ENCODE measurements at places on chromosomes 7 and 10. TPM values are rescaled to one million over a fixed set of nuclear protein-coding genes. Genes with fewer than 3 reads are reported as not detected.

TRA2A gene
- total RNA-seq: 98.6 TPM

TBL2 gene
- total RNA-seq: 48.2 TPM

HTR5A gene
- total RNA-seq: not detected

SPDYE8 gene
- total RNA-seq: not detected

SLC39A12 gene
- total RNA-seq: not detected

BRI3 gene
- total RNA-seq: 68.3 TPM

OR2A42 gene
- not detected for total RNA-seq

TMEM176A gene
- not detected for total RNA-seq

INSYN2A gene
- not detected for total RNA-seq

LIPM gene
- not detected for total RNA-seq

AKR1D1 gene
- total RNA-seq: not detected

DNA sequence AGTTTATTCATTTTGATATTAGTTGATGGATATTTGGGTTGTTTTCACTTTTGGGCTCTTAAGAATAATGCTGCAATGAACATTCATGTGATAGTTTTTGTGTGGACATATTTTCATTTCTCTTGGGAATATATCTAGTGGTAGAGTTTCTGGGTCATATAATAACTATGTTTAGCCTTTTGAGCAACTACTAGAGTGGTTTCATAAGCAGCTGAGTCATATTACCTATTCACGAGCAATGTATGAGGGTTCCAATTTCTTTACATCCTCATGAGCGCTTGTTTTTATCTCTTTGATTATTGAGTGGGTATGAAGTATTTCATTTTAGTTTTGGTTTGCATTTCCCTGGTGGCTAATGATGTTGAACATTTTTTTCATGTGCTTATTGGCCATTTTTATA lies 182.6 kb downstream of the PON1 start:
- DNase-seq: no peak

DNA sequence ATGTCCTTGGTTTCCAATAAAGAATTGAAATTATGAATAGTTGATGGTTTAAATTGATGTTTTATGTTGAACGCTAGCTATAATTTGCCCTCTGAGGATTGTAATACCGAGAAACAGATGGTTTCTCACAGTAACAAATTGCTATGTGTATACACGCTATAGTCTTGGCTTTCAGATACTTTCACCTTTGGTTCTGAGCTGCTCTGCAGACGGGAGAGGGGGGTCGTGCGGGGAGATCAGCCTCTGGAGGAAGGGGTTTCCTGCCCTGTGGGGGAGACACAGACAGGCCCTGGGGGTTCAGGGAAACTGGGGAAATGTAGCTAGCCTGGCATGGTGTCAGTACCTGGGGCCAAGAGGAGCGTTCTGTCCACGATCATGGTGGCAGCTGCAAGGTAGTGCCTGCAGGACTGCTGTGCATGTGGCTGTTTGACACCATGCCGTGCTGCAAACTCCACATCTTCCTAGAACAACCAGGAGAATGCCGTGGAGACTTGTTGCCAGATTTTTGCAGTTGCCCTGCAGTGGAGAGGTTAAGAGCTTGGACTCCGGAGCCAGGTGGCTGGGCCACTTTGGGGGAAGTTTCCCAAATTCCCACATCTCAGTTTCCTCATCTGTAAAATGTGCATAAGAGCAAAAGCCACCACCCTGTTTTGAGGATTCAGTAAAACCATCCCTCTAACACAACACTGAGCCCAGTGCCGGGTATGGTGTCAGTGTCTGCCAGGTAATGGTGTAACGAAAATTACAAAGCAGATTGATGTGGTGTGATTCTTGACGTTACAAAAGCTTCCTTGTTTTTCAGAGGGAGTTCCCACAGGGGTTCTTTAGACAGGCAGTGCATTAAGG lies 167.9 kb downstream of the CUX1 start:
- DNase-seq: no peak

DNA sequence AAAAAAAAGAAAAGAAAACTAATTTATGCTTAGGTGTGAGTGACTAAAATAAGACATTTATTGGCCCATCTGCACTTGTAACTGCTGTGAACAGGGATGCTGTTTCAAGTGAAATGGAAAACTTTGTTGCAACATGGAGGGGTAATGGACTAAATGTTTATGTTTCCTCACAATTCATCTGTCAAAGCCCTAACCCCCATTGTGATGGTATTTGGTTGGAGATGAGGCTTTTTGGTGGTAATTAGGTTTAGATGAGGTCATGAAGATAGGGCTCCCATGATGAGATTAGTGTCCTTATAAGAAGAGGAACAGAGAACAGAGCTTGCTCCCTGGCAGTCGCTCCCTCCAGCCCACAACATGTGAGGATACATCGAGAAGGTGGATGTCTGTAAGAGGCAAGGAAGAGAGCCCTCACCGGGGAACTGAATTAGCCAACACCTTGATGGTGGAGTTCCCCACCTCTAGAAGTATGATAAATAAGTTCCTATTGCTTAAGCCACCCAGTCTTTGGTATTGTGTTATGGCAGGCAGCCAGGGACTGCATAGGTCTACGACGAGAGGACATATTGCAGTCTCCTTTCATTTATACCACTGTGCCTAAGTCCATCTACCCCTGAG lies 28.6 kb upstream of the VCL start:
- DNase-seq: no peak

GRCh38 chr7:102890292-102890970 lies 22.4 kb upstream of the LRRC17 start:
- DNase-seq: no peak

DNA sequence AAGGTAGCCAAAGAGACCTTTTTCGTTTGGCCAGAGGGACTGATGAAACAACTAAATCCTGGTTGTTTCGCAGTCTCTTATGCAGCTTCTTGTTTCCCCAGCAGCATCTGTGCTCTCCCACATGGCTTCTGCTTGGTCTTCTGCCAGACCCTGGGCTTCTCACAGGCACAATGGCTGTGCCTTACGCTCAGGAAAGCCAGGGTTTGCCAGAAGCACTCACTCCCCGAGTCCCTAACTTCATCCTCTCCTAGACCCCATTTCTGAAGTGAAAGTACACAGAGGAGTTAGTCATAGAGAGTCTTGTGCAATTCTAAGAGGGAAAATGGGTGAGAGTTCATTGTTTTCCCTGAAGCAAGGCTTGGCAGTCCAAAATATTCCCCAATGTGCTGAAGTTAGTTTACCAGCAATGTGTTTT lies 121.7 kb downstream of the EVX1 start:
- DNase-seq: no peak

GRCh38 chr7:152959610-152960009 lies 200.1 kb downstream of the ACTR3B start:
- DNase-seq: no peak

GRCh38 chr7:98669329-98670000 lies 52.4 kb downstream of the NPTX2 start:
- no peak for DNase-seq

DNA sequence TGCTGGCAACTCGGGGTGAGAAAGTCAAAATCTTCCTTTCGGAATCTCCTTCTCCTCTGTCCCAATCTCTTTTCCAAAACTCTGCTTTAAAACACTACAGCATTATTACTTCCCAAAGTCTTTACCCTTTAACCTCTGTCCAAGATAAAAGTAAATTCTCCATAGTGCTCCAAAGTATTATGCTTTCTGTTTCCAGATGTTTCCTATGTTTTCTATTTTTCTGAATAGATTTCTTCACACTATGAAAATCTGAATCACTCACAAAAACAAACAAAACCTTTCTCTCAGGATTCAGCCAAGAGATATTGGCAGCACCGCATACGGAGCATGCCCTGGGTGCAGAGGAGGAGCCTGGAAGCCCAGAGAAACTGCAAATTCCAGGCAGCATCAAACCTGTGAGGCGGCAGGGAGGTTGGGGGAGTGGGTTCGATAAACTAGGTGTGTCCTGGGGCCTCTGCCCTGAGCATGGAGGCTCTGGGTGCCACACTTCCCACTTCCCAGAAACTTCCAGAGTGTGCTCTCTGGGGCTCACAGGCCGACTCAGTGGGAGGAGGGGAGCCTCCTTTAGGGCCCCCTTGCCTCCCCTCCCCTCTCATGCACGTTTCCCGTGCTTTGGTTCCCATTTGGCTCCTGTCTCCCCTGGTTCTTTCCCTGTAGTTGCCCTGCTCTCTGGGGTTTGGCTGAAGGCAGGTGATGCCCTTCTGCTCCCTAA lies 35.6 kb downstream of the VIPR2 start:
- no peak for DNase-seq

DNA sequence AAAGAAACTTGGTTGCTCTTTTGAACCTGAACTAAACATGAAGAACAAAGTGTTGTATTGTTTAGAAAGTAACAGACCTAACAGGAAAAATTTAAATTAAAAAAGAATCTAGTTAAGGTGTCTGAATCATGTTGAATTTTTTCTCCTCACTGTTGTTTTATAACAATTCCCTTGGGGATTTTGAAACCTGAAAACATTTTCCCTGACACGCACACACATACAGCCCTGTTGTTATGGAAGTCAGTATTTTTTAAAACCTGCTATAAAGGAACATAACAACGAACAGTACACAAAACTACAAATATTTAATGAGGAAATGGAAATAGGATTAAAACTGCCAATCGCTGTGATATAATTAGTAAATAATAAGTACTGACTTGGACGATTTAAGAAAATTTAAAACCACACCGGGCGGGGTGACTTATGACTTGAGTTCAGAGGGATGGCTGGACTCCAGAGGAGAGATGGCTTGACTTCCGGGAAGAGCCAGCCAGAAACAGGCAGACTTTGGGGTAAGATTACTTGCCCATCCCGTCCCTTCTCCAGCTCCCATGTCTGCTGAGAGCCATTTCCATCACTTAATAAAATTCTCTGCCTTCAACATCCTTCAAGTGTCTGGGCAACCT lies 16.2 kb upstream of the SPOCK2 start:
- DNase-seq: no peak

- DNase-seq: no peak
Measured at GRCh38 chr10:89651205-89651915, 6.3 kb upstream of the PANK1 start.

GRCh38 chr10:110723224-110723891 lies 79.2 kb downstream of the RBM20 start:
- DNase-seq: no peak

GRCh38 chr10:47400251-47400650 lies 16.2 kb upstream of the ZNF488 start:
- DNase-seq: no peak

GRCh38 chr7:140212100-140212881 lies 35.5 kb upstream of the KDM7A start:
- DNase-seq: peak; percentile 54

- DNase-seq: no peak
Measured at GRCh38 chr7:98321301-98321700, 39.8 kb downstream of the BRI3 start.

GRCh38 chr10:132564249-132564605 lies 26.6 kb downstream of the INPP5A start:
- DNase-seq: no peak

DNA sequence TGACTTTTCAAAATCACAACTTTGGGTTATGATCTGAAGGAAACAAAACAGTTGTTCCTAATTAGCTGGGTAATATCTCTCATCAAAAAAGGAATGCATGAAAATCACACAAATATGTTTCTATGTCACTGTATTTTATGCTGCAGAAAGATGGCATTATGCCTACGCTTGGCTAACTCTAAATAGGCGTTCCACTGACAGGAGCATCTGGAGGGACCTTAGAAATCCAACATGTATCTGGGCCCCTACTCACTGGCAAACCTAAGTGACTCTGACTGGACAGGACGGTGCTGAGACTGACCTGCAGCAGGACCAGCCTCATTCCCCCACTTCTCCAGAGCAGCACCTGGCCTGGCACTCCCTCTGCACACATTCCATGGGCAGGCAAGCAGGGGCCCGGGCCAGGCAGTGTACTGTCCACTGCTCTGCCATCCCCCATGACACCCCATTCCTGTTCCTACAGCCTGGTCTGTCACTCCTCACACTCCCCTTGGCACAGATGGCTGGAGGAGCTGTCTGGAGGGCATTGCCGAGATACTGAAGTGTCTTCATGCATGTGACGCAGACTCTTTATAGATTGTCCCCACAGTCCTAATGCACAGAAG lies 2.6 kb upstream of the MYL7 start:
- no peak for DNase-seq

- DNase-seq: no peak
Measured at GRCh38 chr10:132111871-132112341, 46.2 kb downstream of the JAKMIP3 start.

DNA sequence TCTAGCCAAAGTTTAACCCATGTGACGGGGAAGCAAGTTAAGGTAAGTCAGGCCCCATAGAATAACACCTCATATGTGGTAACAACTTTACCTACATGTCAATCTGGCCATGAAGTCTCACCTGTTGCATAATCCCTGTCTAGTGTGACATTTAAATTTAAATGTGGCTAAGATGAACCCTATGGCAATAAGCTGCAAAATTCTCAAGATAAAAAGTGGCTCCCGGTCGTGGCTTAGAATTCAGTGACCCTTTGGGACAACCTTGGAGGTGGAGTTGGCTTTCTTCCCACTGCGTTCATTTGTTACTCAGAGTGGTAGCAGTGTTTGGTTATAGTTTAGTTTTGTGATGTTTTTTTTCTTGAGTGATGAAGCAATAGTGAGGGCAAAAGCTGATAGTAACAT lies 90.6 kb downstream of the ARID5B start:
- DNase-seq: no peak

GRCh38 chr10:19164461-19164860 lies 115.9 kb downstream of the MALRD1 start:
- no peak for DNase-seq

DNA sequence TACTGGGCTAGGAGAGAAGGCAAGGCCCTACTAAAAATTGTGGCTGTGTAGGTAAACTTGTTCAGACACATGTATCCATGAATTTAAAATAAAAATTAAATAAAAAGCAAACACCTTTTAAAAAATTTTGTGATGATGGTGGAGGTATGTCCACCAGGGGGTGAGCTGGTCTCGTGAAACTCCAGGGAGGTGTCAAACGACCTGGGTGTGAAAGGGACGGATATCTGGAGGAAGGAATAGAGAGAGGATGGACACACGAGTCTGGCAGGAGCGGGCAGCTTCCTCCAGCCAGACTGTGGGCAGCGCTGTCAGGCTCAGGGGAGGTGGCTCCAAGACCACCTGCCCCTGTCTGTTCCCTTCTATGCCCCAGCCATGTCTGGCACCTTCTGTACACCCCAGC lies 34.8 kb upstream of the DMBT1 start:
- DNase-seq: no peak

GRCh38 chr7:57388761-57389160 lies 61.2 kb upstream of the ZNF716 start:
- DNase-seq: no peak

DNA sequence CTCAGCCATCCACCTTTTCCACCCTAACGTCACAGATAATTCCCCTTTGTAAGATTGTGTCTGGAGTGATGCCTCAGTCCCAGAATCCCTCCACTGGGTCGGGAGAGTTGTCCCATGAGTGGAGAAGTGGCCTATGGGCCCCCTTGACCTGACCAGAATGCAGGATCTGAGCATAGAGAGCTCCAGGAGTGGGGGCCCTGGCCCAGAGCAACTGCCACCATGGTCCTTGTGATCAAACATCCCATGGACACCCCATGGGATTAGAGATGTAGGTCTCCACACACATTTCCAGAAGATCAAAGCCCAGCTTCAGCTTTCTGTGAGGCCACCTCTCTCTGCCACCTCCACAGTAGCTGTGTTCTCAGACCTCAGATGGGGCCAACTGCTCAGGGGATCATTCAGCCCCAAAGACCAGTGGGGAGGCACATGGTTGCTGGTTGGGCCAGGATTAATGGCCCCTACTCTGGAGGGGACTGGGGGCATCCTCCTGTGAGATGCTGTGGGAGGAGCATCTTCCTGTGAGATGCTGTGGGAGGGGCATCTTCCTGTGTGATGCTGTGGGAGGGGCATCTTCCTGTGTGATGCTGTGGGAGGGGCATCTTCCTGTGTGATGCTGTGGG lies 28.5 kb upstream of the DPYSL4 start:
- DNase-seq: peak; percentile 40

GRCh38 chr10:79081353-79082034 lies 12.7 kb downstream of the ZMIZ1 start:
- DNase-seq: no peak
